ENCODE measurements at places on chromosomes 2 and 18.

GRCh38 chr18:36372903-36373311 lies 75.4 kb downstream of the FHOD3 start:
- no peak for DNase-seq

GRCh38 chr18:31880186-31880898 lies 62.6 kb downstream of the TRAPPC8 start:
- DNase-seq: no peak

GRCh38 chr2:100036026-100036425 lies 106.4 kb downstream of the AFF3 start:
- no peak for DNase-seq

DNA sequence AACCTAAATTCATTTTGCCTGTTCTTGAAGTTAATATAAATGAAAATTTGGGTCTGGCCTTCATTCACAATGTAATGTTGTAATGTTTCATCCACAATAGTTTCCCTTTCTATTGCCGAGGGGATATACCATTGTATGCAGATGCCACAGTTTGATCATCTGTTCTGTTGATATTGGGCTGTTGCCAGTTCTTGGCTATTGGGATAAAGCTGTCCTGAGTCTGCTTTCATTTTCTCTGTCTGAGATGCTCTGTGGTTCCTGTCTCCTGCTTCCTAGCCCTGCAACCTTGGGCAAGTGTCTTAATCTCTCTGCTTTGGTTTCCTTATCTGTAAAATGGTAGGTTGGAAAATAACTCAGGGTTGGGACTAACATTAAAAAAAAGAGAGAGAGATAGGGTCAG lies 25.2 kb downstream of the B3GNT2 start:
- DNase-seq: no peak

DNA sequence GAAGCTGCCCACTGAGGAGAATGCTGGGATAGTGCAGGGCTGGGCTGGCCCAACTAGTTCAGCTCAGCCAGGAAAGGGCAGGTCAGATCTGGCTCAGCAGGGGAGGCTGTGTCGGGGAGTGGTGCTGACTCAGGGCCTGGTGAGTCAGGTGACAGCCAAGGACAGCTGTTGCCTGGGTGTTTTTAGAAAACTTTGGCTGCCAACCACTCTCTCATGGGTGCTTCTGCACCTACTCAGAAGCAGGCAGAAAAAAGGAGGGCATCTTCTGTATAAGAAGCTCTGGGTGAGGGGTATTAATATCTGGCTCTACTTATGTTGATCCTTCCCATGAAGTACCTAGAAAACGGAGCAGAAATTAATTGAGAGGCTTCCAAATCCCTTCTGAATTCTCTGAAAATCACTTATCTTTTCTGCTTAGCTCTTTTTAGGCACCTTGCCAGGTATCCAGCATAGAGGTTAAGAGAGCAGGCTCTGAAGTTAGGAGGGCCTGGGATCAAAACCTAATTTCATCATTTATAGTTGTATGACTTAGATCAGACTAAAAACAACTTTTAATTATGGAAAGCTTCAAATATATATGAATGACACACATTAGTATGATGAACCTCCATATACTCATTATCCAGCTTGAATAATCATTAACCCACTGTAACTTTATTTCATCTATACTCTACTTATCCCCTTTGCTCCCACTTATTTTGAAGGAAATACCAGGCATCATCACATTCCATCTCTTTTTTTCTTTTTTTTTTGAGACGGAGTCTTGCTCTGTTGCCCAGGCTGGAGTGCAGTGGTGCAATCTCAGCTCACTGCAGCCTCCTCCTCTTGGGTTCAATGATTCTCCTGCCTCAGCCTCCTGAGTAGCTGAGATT lies 15.5 kb upstream of the RAB10 start:
- peak; percentile 69 for DNase-seq

GRCh38 chr2:5697562-5697961 lies 5.4 kb downstream of the SOX11 start:
- no peak for DNase-seq

- no peak for DNase-seq
Measured at GRCh38 chr2:63721082-63721424, 120.6 kb upstream of the UGP2 start.

DNA sequence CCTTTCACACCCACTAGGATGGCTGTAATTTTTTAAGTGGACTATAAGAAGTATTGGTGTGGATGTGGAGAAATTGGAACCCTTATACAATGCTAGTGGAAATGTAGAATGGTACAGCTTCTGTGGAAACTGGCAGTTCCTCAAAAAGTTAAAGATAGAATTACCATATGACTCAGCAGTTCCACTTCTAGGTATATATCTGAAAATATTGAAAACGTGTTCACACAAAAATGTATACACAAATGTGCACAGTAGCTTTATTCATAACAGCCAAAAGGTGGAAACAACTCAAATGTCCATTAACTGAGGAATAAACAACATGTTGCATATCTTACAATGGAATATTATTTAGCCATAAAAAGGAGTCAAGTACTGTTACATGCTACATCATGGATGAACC lies 17.7 kb downstream of the TANK start:
- DNase-seq: no peak

DNA sequence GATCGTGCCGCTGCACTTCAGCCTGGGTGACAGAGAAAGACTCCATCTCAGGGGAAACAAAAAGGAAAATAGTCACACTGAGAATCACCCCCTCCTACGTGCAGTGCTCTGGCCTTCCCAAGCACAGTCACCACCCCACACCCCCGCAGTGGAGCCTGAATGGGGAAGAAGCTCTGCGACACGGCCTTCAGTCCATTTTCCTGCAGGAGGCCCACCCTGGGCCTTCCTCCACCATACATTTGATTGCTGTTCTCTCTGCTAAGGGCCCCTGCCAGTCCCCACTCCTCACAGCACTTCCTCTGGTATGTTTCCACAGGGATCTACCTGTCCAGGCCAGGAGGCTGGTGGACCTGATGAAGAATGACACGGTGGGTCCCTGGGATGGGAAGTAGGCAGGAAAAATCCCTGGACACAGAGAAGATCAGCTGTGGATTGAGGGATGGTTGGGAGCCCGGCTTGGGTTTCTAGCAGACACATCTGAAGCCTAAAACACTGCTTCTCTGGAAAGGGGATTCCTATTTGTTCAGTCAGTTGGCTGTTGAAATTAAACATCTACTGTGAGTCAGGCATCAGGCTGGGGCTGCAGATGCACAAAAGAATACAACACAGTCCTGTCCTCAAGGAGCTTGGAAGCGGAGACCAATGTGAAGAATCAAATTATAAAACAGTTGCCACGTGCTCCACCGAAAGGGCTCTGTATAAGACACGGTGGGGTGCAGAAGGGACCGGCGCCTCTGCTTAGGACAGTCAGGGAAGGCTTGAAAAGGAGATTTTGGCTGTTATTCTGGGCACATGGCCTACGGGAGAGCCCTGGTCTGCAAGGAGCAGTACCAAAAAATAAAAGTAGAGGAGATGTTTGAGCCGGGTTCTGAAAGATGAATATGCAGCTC lies 82.2 kb downstream of the PLB1 start:
- no peak for DNase-seq

Measured in activated CD4-positive, alpha-beta T cell treated with anti-CD3 and anti-CD28 coated beads for 36 hours (primary cell).